Femur (tissue), 1 donor: ENCODE measurements at places on chromosomes 12 and 14.

- DNase-seq, result peak; percentile 33
Measured at GRCh38 chr12:66036317-66036716, 94.2 kb downstream of the LLPH start.

DNA sequence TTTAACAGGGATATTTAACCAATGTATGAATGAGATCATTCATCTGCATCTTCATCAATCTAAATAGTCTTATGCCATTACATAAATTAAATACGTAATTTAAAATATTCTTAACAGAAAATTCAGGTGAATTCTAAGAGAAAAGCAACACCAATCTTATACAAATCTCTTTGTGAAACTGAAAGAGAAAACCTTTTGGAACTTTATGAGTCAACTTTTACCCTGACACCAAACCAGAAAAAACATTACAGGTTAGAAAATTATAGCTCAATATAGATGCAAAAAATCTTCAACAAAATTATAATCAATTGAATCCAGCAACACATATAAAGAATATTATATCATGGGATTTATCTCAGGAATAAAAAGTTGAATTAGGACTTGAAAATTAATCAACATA, 3.4 kb downstream of the GLIPR1L1 start:
- no peak for DNase-seq

DNA sequence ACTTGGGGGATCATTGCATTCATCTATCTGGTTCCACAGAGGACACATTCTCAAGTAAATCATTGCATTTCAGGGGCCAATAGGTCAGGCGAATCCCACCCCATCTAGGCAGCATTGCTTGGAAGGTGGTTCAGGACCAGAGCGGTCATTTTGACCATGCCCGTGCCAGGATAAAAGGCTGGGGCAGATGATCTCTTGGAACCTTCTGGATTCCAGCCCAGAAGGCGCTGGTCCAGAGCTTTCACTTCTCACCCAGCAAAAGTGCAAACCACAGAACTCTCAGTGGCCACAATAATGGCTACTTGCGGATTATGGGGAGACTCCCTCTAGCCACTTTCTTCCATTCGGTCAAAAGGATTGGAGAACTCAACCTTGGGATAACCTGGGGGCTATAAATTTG, 595 bp upstream of the KRT85 start:
- DNase-seq, result no peak

GRCh38 chr12:96248136-96248931, 54.2 kb downstream of the ELK3 start:
- peak; percentile 47 for DNase-seq

GRCh38 chr12:89862511-89863445, 154.1 kb upstream of the ATP2B1 start:
- peak; percentile 59 for DNase-seq

- no peak for DNase-seq
Measured at GRCh38 chr12:5588591-5588990, 156.7 kb downstream of the NTF3 start.
